Hepatic stellate cell (primary cell): ENCODE measurements at places on chromosomes 7 and 10.

- no peak for DNase-seq
Observed at GRCh38 chr7:4700577-4701235, 18.6 kb downstream of the FOXK1 start.

- no peak for DNase-seq
Observed at GRCh38 chr7:157682946-157683746, 346.3 kb downstream of the DNAJB6 start.

GRCh38 chr7:25173184-25173583 is 48.1 kb upstream of the CYCS start:
- DNase-seq = no peak

- no peak for DNase-seq
Observed at GRCh38 chr7:2497500-2498336, 21.5 kb upstream of the GRIFIN start.

DNA sequence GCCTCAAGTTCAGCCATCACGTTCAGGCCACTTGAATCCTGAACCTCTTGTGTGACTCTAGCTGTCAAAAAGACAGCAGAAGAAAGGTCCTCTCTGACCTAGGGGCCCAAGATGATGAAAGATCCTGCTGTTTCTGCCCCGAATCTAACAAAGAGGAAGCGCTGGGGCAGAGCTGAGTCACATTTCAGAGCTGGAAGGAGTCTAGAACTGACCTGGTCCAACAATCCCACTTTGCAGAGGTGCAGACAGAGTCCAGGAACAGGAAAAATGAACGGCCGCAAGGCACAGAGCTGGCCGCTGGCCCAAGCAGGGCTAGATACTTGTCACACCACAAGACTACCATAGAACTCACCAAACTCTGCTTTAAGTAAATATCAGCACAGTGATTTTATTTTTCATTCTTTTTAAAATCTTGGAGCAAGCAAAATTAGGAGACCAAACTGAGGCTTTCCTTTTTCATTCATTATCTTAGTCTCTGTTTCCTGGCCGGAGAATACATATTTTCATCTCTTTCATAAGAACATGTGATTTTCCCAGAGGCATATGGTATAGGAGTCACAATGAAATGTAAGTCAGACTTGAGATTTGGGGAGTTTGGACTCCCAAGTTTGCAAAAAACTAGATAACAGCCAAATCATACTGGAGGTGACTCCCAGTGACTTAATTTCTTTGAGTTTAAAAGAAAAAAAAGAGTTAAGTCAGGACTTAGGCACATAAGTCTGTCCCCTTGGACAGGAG is 52.8 kb downstream of the CHST15 start:
- no peak for DNase-seq

DNA sequence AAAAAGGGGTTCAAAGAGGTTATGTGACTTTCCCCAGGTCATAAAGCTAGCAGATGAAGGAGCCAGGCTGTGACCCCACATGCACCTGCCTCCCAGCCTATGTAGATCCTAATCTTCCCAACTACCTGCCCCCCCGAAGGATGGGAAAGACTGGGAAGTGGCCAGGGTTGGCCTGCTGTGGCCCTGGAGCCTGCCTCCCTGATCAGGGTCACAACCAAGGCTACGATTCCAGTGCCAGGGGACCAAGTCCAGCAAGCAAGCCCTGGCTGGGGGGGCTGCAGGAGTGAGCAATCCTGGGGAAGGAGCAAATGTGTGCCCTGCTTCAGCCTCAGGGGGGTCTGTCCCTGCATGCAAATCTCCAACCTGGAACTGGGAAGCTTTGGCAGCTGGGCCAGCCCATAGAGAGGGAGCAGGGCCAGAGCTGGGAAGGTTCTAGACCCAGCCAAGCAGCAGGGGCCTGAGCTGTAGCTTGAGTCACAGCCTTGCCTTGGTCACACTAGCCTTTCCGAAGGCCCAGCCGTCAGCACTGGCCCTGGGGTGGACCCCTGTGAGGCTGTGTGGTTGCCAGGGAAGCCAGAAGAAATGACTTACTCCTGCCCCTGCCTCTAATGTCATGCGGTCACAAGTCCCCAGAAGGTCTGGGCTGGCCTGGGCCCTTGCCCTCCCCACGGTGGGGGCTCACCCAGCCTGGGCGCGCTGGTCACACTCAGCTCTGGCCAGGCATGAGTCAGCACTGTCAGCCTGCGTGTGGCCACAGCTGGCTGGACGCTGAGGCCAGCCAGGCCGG is 96.4 kb upstream of the ZMIZ1 start:
- DNase-seq = peak; percentile 90

DNA sequence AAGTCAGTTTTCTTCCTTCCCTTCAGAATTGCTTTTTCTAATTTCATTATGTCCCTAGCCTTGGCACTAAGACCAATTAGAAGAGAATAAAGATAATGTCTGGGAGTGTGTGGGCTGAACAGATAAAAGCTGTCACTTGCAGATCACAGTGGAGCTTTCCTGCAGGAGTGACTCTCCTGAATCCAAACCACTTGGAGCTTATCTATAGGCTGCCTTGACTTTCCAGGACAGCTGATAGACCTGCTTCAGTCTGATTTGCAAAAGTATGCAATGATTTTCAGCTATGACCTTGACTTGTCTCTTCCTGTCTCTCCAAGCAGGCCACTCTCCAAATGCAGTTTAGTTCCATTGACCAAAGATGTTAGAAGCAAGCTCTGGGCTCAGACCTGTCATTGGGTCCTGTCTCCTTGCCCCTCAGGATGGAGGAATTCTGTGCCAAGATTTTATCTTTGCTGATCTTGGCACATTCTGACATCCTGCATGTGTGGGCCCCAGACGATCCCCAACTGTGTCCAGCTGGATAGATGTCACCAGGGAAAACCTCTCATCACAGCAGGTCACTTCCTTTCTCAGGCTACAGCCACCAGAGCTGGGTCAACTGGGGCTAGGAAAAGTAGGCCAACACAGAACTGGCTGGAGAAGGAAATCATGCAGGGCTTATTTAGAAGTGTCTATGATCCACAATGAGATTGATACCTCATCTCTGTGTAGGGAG is 120.9 kb upstream of the ZNF438 start:
- no peak for DNase-seq

- DNase-seq = no peak
Observed at GRCh38 chr7:150877536-150877935, 25.2 kb downstream of the AOC1 start.

DNA sequence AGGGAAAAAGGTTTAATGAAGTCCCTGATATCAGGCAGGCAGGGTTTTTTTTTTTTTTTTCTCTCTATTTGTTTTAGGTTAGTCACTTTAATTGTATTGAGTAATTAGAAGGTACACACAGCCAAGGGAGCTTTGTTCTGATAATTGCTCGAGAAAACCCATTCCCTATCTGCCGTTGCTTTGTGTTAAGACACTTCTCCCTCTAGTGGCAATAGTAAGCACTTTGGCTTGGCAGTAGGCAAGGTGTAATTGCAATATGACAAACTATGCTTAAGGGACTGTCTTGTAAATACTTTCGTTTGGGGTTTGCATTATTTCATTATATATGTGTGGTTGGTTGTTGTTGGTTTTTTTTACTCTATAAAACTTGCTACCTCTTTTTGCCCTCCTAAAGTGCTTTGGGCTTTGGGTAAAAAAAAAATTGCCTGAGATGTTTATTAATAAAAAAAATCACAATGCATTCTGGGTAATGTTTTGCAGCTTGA is 113.4 kb downstream of the BTRC start:
- peak; percentile 40 for DNase-seq

DNA sequence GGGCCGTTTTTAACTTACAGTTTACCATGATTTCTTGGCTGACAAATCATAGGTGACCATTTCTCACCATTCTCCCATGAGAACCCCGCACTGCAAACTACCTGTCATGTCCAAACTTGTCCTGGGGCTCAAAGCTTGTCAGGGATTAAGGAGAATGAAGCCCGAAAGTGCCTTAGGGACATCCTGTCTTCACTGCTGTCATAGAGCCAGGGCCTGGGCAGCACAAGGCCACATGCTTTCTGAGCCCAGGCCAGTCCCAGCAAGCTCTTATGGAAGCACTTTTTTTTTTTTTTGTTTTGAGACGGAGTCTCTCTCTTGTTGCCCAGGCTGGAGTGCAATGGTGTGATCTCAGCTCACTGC is 33.9 kb downstream of the CCM2 start:
- no peak for DNase-seq

DNA sequence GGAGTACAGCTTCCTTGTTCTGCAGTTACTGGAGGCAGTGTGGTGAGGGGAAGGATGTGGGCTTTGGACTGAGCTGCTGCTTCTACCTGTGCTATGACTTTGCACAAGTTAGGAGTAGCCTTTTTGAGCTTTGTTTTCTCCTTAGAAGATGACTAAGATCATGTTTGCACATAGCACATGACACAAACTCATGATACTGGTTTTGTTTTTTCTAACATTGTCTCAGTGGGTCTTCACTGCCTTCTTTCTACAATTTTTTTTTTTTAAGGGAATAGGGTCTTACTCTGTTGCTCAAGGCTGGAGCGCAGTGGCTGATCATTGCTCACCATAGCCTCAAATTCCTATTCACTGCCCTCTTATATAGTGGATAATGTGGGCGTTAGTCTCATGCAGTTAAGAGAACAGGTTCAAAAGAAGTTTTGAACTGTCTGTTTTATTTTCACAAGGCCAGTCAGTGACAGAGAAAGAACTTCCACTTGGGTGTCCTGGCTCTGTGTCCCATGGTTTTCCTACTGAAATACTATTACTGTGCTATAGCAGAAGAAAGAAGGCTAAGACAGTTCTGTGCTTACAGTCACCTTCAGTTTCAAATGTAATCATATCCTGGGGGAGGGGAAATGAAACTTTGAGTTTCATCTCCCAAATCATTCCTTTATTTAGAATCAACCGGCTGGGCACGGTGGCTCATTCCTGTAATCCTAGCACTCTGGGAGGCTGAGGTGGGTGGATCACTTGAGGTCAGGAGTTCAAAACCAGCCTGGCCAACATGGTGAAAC is 72.0 kb downstream of the KAT6B start:
- no peak for DNase-seq

DNA sequence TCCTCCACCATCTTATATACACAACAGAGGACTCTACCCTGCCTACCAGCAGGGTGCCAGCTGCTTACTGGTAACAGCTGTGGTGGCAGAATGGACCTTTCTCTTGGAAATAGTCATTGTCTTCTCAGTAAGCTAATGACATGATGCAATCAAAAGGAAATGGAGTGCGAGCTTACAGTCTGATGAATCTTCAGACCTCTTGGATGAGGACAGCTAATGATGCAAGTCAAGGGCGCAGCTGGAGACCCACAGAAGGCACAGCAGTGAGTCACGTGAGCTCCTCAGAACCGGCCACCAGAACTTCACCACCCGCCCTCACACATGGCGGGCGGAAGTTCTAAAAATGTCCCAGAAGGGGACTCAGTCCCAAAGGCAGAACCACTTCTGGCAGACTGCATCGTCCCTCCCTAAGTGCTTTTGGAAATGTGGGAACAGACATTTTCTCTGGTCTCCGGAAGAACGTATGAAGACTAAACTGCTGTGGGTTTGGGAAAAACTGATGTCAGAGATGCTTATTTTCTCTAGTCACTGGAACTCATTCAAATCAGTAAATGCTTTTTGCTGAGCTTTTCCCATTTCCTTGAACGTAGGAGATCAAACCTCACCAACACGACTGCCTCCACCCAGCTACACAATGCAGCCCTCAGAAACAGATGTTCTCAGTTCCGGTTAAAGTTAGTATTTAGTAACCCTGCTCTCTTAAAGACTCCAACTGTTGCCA is 96.4 kb downstream of the FAS start:
- peak; percentile 59 for DNase-seq

DNA sequence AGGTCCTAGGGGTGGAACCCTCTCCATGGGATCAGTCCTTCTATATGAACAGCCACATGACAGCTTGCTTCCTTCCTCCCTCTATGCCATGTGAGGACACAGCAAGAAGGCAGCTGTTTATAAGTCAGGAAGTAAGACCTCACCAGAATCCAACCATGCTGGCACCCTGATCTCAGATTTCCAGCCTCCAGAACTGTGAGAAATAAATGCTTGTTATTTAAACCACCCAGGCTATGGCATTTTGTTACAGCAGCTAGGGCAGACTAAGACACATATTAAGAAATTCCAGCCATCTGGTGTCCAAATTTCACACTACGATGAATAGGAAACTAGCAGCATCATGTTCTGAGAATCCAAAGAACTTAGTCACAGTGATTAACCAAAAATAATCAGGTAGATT is 140.1 kb downstream of the ZFAND4 start:
- DNase-seq = no peak

DNA sequence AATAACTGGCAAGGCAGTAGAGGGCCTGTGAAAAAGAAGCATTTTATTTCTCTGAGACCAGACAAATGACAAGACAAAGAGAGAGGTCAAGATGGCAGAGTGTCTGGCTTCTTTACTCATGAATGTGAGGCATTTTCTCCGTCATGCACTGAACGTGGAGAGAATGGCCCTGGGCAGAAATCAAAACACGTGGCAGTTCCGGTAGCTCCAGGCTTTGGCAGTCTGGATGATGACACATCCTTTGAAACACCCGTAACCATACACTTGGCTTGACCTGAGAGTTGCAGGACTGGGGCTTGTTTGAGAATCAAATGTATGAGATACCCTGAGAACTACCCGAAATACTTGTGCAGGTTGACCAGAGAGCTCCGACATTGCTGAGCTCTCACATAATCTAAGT is 537.6 kb downstream of the ACTR3B start:
- DNase-seq = no peak

GRCh38 chr7:157650131-157650631 is 313.4 kb downstream of the DNAJB6 start:
- no peak for DNase-seq

DNA sequence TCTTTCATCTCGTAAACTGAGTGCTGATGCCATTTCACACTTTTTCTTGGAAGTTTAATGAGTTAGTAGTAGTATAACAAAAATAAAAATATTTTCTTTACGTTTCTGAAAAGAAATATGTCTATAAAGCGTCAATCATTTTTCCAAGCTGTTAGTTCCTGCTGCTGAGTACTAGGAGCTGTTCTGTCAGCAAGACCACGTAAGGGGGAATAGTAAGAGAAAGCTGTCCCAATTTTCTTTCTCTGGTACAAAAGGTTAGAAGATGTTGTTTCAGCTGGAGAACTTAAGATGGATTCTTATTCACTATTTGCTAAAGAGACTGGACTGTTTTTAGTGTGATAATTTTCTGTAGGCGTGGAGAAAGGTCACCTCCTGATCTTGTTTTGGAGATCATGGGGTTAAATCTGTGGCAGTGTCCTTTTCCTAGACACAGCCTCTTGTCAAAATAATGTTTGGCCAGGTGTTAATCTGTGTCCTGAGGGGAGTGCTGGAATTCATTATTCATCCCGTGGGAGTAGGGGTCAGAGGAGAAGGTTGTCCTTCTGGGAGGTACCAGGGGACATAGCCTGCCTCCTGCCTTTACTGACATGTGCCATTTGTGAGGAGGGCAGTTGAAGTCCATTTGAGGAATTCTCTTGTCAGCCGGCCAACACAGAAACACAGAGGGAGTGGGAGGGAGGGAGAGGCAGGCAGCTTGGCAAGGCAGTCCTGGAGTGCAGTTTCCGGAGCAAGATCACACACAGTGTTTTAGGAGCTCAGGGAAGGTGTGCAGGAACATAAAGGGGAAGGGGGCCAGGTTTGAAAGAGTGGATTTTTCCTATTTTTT is 368.7 kb downstream of the AUTS2 start:
- DNase-seq = no peak

DNA sequence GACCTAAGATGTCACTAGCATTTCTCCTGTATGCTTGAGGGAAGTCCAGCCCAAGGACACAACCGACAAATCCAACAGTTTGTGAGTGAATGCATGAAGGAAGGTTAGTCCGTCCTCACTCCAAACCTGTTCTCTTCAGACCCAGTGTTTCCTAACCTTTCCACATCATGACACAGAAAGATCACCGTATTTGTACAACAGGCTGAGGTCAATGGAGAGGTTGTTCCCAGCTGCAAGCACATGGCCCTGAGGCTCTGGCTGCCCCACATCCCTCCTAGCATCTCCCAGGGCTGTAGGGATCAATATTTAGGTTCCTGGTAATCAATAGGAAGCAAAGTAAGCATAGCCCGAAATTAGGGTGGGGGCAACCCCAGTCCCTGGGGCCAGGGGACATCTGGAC is 227.9 kb downstream of the PLXNA4 start:
- DNase-seq = no peak
